HT1080 (cell line): ENCODE measurements at places on chromosomes 6 and 20. TPM values are rescaled to one million over a fixed set of nuclear protein-coding genes. Genes with fewer than 3 reads are reported as not detected.

Gene IL22RA2
- not detected in 2 replicates for total RNA-seq

- DNase-seq = peak; percentile 92
Observed at GRCh38 chr20:32483351-32484224, 101.5 kb downstream of the NOL4L start.

DNA sequence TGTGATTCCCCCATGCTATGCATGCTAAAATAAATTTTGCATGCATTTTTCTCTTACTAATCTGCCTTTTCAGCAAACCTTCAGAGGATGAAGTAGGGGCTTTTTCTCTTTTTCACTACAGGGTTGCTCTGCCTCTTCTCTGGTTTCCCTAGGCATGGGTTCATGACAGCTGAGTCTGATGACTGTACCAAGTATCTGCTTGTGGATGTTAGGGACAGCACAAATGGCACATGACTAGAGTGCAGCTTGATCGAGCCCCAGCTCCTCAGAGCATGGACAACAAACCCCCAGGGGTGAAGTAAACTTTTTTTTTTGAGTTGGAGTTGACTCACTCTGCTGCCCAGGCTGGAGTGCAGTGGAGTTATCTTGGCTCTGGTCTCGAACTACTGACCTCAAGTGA lies 57.1 kb upstream of the GCM1 start:
- no peak for DNase-seq

- no peak for DNase-seq
Observed at GRCh38 chr6:160275511-160276003, 16.9 kb upstream of the SLC22A2 start.

Gene STK4
- 20.2 and 25.8 TPM in 2 replicates for total RNA-seq

Gene C20orf202
- not detected in 2 replicates for total RNA-seq

DNA sequence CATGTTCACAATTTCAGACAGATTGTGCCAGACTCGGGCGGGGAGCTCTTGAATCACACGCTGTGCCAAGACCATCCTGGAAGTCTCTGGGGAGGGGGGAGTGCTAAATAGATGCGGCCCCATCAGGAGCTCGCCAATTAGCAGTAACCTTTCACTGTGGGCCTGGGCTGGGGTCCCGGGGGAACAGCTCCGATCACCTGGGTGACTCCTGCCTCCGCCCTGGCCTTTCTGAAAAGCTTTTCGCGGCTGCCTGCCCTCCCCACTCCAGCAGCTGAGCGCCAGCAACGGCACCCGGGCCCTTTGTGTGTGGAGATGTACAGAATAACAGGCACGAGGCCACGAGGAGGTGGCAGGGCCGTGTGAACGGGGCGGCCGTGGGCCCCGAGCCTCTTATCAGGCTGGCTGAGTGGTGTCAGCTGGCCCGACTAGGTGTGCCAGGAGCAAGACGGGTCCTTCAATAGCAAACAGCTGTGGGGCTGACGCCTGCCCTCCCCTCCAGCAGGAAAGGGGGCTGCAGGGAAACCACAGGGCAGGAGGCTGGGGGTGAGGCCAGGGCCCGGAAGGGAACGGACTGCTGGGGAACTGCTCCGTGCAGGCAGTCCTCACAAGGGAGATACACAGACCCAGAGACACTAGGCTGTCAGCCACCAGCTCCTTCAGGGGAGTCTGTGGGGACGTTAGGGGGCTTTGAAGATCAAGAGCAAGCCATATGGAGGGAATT lies 56.8 kb downstream of the NOL4L start:
- DNase-seq = no peak

GRCh38 chr20:21505810-21506530 lies 7.9 kb downstream of the NKX2-2 start:
- DNase-seq = peak; percentile 61

GRCh38 chr6:155974811-155975323 lies 519.2 kb upstream of the NOX3 start:
- DNase-seq = no peak

Gene CLPSL2
- total RNA-seq = not detected in 2 replicates

Gene RIN2
- total RNA-seq = 65.7 and 66.1 TPM in 2 replicates

Gene MCHR2
- total RNA-seq = not detected in 2 replicates

Gene DEFB132
- total RNA-seq = not detected in 2 replicates

GRCh38 chr20:19885939-19886660 lies 128.0 kb downstream of the RIN2 start:
- peak; percentile 49 for DNase-seq

DNA sequence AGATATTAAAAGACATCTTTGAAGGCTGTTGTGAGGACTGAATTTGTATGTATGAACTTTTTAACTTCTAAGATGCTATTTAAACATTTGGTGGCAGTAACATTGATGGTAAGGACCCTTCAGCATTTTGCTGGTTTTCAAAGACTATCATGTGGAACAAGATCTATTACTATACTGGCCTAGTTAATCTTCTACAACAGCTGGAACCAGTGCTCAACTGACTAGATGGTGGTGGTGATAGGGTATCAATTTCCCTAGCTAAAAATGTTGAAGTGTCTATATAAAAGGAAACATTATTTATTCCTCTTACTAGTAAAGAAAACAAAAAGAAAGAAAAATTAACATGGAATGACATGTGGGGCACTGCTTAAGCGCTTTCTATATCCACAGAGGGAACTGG lies 195.7 kb downstream of the TASP1 start:
- no peak for DNase-seq

DNA sequence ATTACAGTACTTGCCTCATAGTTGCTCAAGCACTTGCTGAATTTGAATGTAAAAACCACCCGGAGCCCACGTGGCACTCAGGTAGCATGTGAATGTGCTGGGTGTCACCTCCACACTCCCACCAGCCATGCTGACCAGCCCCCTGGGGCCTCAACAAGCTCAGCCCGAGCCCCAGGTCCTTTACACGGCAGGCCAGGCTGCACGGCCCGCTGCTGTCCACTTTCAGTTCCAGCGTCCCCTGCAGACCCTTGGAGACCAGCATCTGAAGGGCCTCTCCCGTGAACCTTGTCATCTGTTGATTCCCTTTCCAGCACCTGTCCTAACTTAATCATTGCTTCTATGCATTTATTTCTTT lies 33.3 kb upstream of the ZBP1 start:
- DNase-seq = no peak

GRCh38 chr6:160477901-160478300 lies 129.7 kb downstream of the SLC22A3 start:
- DNase-seq = no peak

GRCh38 chr6:33993653-33994471 lies 152.0 kb downstream of the GRM4 start:
- DNase-seq = no peak

Gene NFATC2
- total RNA-seq = 0.10 and 0.23 TPM in 2 replicates

- peak; percentile 40 for DNase-seq
Observed at GRCh38 chr6:90663873-90664272, 77.0 kb upstream of the MAP3K7 start.

- peak; percentile 76 for DNase-seq
Observed at GRCh38 chr6:108560463-108561308, at the start of gene FOXO3. FOXO3 (plus strand) TSS chr6:108560917; CDS start chr6:108561209, 292 bp downstream.

DNA sequence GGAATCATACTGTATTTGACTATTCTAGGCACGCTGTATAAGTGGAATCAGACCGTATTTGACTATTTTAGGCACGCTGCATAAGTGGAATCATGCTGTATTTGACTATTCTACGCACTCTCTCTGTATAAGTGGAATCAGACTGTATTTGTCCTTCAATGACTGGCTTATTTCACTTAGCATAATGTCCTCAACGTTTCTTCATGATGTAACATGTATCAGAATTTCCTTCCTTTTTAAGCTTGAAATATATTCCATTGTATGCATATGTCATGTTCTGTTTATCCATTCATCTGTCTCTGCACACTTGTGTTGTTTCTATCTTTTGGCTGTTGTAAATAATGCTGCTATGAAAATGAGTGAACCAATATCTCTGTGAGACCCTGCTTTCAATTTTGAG lies 5.7 kb downstream of the CCDC170 start:
- DNase-seq = no peak

Gene ZBTB46
- total RNA-seq = 0.19 and 0.20 TPM in 2 replicates

Gene RUNX2
- 2.6 and 4.1 TPM in 2 replicates for total RNA-seq

Gene ADGB
- total RNA-seq = not detected in 2 replicates

DNA sequence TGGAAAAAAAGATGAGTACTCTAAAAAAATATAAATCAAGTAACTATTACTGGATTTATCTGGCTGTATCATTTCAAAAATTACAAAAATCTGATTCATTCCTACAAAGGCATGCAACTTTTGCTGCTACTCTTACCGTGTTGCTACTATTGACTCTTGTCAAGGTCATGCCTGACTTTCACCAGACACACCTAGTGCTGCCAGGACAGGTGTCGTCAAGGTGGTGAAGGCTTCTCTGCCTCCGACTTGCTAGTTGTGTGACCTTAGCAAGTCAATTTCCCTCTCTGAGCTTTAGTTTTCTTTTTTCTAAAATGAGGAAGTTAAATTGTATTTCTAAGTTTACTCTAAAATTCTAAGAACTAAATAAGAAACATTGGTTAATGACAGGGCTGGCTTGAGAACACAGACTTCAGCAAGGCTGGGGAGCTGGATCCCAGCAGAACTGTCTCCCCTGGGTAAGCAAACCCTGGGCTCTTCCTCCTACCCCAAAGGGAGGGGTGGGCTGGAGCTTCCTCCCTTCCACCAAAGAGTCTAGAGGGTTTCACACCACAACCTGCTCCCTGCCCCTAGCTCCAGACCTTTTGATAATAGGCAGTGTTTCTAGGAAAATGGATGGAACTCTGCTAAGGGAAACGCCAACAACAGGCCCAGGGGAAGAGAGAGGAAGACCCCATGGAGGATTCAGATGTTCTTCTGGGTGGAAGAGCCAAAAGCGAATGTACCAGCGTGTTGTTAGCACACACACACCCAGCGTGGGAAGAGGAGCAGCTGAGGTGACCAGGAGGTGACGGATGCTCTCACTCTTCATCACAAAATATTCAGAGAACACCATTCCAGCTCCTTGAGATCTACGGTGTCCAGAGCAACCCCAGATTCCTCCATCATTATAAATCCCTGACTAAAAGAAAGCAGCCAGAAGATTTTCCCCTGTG lies 47.9 kb upstream of the CITED2 start:
- DNase-seq = no peak

DNA sequence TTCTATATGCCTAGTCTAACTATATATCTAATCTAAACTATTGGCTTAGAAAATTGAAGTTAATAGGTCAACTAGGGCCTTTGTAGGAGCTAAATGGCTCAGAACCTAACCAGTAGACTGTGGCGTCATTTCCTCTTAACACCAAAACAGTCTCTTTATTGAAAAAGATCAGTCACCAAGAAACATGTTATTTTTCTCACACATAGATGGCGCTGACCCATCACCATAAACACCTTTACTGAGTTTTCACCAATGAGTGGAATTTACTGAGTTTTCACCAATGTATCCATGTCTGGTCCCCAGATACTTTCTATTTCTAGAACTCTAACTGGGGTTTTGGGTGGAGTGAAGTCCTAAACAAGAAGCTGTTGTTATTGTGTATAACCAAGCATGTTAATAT lies 636.0 kb downstream of the BCKDHB start:
- DNase-seq = peak; percentile 60

- DNase-seq = no peak
Observed at GRCh38 chr20:52540509-52540908, 348.9 kb upstream of the ZFP64 start.

Gene OTOR
- not detected in 2 replicates for total RNA-seq

Gene KCNB1
- total RNA-seq = 0.02 TPM in 1 of 2 replicates, not detected in the other

Gene LY6G6F
- total RNA-seq = not detected in 2 replicates

GRCh38 chr6:63816982-63817436 lies 181.4 kb downstream of the PHF3 start:
- DNase-seq = peak; percentile 38
